ENCODE measurements at places on chromosomes 7 and 10.
A peak's percentile ranks its signal among the peaks of the same experiment; 100 is the strongest.

GRCh38 chr10:35017608-35018007, 72.5 kb downstream of the CUL2 start:
- DNase-seq: no peak

DNA sequence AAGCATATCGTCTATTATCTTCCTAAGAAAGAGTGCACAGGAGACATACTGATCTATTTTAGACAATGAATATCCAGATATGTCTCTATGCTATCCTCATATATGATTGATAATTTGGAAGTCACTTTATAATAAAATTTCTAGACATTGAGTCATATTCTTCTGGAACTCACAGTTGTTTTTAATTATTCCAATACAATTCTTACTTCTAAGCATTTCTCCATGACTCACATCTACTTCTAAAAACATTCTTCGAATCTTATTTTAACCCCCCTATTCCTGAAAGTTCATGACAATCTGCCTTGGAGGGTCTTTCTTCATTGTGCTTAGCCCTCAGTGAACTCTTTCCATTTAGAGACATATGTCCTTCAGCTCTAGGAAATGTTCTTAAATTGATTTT, 368.1 kb downstream of the MDFIC start:
- DNase-seq: peak; percentile 72

GRCh38 chr10:42898037-42898960, 115.7 kb downstream of the BMS1 start:
- DNase-seq: no peak

- DNase-seq: no peak
These were observed 138.0 kb downstream of the PTPN20 start for GRCh38 chr10:47049056-47049851.

DNA sequence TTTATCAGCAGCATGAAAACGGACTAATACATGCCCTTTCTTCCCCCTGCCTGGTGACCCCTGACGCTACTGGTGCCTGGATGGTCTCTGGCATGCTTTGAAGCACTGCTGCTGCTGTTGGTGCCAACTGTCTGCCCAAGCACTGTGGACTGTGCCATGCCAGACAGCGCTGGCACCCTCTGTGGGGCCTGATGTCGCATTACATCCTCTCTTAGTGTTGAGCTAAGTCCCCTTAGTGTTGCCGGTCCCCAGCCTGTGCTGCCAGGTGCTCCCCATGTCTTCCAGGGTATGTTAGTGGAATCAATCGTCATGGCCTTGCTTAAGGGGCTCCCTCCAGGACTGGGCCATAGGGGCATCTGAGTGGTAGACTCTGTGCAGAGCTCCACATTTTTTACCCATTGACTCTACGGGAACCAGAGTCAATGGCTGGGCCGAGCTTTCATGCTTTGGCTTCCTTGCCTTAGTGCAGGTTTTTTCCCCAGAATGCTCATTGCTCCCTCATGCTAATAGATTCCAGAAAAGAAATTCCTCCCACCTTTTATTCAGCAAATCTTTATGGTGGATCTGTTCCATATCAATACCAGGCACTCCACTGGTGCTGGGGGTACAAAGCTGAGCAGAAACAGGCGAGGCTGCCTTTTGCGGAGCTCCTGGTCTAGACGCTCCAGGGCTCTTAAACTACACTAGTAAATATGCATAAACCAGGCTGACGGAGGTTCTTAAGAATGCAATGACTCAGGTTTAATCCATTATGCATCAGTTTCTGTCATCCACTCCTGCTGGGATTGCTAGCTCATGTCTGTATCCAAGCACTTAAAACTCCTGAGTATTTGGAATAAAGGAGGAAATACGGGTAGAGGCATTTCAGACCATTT, 21.8 kb upstream of the MRC1 start:
- peak; percentile 97 for DNase-seq

DNA sequence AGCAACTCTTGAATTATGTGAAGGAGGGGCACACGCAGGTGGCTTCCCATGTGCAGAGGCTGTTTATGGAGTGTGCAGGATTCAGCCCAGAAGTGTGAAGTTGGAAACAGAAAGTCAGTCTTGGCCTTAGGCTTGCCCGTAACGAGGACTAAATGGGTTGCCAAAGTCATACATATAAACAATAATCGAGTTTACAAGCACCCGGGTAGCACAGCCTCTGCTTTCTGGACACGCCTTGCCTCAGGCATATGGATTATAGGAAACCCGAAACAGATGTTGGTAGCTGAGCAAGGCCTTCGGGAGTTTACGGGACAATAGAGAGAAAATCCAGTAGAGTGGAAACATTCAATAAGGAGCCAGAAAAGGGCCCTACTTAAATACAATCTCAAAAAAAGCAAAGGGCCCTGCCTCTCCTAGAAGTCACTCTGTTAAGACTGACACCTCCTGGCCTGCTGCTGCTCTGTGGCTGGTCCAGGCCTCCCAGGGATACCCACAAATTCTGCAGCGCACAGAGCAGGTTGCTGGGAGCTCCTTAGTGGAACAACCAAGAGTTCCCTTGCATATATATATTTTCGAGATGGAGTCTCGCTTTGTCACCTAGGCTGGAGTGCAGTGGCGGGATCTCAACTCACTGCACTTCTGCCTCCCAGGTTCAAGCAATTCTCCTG, 48.5 kb downstream of the SMKR1 start:
- peak; percentile 38 for DNase-seq

DNA sequence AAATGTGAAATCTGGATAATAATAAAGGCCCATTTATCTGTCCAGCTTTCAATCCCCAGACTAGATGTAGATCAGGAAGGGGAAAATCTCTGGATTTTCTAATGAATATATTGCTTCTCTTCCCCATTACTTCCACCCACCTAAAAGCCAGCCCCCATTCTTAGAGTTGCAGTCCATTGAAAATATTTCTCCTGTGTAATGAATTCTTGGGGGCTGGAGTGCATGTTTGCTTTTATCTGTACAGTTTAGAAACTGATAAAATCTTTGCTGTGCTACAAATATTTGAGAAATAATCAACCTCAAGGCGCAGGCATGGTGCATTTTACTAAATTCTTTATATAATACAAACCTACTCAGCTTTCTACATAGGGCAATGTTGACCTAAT, 180.8 kb downstream of the ARID5B start:
- DNase-seq: no peak
